ENCODE measurements at places on chromosomes 7 and 10. TPM values are rescaled to one million over a fixed set of nuclear protein-coding genes. Genes with fewer than 3 reads are reported as not detected.

The CACNB2 gene
- 31.2 TPM for total RNA-seq

The EGFR gene
- total RNA-seq: 44.1 TPM

The SPDYE2B gene
- total RNA-seq: not detected

The CYP2E1 gene
- 3.4 TPM for total RNA-seq

The ACTR1A gene
- total RNA-seq: 99.1 TPM

The COG5 gene
- total RNA-seq: 168 TPM

Data from camera-type eye (tissue), 1 donor.